ENCODE measurements at places on chromosomes 3 and 15.

- DNase-seq = no peak
Observed at GRCh38 chr3:70806556-70806955, 494.1 kb upstream of the MDFIC2 start.

DNA sequence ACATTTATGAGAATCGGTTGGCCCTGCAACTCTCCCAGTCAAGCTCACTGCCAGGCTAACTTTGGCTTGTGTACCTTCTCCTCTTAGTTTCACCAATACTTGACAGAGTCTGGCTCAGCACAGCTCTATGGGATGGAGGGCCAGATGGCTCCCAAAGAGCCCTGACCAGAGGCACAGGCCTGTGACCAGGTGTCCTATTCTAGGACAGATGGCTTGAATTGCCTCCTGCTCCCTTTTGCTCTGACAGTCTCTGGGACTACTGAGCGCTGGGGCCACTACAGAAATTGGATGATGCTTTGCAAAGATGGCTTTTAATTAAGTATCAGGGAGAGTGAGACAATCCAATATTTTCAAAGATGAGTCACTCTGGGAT is 10.3 kb upstream of the ARID3B start:
- DNase-seq = no peak

DNA sequence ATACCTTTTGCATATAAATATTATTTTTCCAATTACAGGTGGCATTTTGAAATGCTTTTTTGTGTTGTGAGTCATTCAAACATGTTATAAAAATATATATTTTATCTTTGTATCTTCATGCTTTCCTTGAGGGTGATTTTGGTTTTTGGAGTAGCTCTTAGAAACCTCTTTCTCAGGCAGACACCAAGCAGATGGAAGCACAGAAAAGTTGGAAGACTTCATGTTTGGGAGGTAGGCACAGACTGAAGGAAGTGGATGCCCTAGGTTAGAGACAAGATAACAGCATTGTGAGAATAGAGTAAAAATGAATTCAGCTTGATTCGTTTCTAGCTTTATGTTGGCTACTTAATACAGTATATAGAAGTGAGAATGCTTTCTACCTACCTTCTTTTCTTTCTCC is 338.3 kb downstream of the NLGN1 start:
- no peak for DNase-seq

GRCh38 chr3:169498336-169498735 is 165.2 kb downstream of the MECOM start:
- DNase-seq = no peak

DNA sequence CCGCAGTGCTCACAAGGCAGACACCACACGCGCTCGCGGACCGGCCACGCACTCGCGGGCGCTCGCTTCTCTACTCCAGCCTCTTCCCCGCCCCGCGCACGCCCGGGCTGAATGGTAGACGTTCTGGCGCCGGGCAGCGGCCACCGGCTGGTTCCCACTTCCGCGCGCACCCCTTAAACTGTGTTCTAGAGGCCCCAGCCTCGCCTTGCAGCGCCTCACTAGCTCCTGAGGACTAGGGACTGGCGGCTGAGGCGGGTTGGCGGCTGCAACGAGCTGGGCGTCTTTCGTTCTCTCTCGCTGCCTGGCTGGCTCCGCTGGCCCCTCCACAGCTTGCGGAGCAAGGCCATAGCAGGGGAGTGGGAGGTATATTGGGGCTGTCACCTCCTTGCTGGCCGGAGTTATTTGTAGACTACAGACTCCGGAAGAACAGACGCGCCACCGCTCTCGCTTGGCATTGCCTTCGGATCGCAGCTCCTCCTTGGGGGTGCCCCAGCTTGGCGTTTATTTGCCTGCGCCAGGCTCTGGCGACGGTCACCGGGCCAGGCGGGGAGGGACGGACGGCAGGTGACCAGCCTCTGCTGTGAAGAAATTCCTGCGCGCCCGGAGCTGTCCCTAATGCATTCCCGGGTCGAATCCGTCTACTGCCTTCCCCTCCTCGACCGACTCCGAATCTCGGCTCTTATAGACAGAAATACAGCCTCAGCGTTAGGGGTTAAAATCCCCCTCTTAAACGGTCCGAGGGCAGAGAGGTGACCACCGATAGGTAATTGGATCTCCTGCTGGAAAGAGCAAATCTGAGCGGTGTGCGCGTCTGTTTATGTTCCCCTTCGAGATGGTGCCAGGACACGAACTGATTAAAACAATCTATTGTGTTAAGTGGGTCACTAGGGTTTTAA is 1.3 kb downstream of the GREM1 start:
- no peak for DNase-seq
